LHCN-M2 (cell line): ENCODE measurements at places on chromosomes 2 and 18.

DNA sequence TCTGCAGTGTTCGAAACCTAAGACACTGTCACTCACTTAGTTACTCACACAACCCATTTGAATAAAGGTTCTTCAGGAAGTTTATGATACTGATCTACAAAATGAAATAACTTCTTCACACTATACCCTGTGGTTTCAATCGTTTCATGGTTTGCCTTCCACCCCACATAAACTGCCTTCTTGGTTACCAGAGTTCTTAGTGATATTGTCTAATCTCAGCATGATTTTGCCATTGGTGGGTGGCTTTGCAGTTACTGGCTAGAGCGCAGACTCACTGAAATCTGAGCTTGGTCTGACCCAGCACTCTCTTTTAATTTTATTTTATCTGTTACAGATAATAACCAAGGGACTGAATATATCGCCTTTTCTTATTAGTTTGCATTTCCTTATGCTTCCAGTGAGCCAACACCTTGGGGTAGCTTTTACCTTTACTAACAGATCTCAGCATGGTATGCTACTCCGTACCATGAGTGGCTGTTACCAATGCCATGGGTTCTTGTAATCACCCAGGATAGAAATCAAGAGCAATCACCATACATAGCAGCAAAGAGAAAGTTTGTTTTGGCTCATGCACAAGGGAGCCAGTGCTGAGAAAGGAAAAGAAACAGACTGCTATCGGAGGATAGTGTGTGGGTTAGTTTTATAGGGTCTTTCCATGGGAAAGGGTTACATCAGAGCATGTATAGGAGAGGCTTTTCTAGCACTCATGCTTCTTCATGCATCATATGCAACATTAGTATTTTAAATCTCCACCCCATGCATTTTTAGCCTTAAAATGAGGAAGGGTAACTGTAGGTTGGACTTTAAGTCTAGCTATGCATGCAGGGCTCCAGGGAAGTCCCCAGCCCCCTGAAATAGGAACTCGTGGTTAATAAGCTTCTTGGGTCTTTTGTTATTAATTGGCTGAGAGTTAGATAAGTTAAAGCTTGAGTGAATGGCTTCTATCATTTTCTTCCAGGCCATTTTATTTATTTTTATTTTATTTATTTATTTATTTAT, 33.3 kb downstream of the ANXA4 start:
- DNase-seq: no peak

DNA sequence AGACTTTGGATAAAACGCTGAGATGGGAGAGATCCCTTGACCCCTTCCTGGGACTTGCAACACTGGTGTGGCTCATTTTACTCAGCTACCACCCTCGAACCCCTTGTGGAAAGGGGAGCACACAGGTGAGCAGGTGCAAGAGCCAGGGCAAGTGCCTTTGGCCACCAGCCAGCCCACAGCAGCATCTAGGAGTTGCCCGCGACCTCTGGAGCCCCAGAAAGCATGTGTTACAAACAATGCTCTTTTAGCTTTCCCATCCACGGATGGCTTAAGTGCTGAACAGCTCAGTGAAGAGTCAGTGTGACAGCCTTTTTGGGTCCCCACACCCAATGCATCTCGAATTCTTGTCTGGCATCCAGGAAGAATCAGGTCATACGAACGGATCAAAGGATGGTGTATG, 197.8 kb downstream of the MEMO1 start:
- no peak for DNase-seq

DNA sequence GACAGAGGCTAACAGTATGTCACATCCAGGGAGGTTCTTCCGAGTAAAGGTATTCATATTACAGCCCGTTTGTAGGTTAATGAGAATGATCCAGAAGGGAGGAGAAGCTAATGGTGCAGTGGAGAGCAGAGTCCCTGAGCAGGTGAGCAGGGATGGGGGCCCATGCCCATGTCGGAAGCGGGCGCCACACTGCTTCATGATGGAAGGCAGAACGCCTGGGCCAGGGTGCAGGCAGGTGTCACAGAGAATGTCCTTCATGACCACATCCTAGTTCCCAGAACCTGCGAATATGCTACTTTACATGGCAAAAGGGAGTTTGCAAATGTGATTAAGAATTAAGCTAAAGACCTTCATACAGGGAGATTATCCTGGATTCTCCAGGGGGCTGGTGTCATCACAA, 4.0 kb downstream of the HES6 start:
- DNase-seq: no peak

DNA sequence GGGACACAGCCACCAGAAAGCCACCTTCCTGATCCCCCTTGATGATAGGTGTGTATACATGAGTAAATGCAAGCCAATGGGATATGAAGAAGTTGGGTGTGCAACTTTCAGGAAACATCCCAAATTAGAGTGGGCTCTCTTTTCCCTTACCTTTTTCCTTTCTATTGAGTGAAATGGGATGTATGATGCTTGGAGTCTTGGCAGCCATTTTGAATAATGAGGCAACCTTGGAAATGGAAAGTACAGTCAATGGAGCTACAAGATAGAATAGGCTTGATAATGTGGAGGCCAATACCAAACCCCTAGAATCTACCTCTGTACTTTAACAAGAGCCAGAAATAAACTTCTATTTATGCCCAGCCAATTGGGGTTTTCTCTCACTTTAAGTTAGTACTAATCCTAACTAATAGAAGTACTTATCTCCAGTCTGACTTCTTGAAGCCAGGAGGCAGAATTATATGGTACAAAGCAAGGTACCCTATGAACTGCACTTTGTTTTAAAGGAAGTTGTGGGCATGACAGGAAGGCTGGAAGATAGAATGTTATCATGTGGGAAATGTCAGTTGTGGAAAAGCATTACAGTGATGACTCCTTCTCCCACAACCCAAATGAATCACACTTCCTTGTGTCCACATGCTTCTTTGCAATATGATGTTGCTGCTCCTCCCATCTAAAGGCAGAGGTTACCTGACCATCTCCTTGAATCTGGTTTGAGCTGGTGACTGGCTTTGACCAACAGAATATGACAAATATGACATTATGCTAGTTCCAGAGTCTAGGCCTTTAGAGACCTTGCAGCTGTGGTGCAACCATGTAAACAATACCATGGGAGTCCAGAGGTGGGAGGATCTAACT, 12.9 kb upstream of the NABP1 start:
- peak; percentile 83 for DNase-seq

GRCh38 chr18:61893309-61893970, 633 bp upstream of the RNF152 start:
- DNase-seq: peak; percentile 29
